ENCODE measurements at places on chromosomes 16 and 17. TPM values are rescaled to one million over a fixed set of nuclear protein-coding genes. Genes with fewer than 3 reads are reported as not detected.

The ZSCAN10 gene
- not detected for total RNA-seq

The ADAP2 gene
- total RNA-seq: 0.79 TPM

The KRTAP4-6 gene
- total RNA-seq: not detected

The OTOP2 gene
- total RNA-seq: not detected

The C16orf82 gene
- total RNA-seq: not detected
